Lower lobe of right lung (tissue), 2 donors: ENCODE measurements at places on chromosomes 3 and 15.

GRCh38 chr3:149752788-149753136 is 473 bp upstream of the COMMD2 start:
- H3K4me3 ChIP-seq, result peak overlapping the region; percentile 85
- DNase-seq, result no peak
- peaks cover 31% of the 10 kb centered on the region for H3K36me3 ChIP-seq

DNA sequence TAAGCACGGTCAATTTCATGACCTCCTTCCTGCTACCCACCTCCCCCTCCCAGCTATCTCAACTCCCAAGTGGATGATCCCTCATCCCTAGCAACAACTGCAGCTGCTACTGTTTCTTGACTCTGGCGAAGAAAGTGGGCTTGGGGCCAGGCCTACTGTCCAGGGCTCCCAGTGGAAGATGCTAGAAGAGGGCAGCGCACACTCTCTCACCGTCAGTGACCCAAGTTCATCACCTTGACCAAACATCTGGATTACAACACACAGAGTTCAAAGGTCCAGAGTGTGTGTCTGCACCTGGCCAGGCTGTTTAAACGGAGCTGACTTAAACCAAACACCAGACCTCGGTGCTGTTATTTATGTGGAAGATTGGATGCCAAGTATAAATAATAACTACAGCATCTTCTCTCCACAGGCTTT is 385.6 kb downstream of the SHQ1 start:
- DNase-seq, result no peak
- no peak overlapping the region for H3K4me3 ChIP-seq
- no peaks in the 10 kb centered on the region for H3K36me3 ChIP-seq
- H3K4me1 ChIP-seq, result no peaks in the 10 kb centered on the region
- H3K27ac ChIP-seq, result no peak overlapping the region
- H3K27me3 ChIP-seq, result no peaks in the 10 kb centered on the region

DNA sequence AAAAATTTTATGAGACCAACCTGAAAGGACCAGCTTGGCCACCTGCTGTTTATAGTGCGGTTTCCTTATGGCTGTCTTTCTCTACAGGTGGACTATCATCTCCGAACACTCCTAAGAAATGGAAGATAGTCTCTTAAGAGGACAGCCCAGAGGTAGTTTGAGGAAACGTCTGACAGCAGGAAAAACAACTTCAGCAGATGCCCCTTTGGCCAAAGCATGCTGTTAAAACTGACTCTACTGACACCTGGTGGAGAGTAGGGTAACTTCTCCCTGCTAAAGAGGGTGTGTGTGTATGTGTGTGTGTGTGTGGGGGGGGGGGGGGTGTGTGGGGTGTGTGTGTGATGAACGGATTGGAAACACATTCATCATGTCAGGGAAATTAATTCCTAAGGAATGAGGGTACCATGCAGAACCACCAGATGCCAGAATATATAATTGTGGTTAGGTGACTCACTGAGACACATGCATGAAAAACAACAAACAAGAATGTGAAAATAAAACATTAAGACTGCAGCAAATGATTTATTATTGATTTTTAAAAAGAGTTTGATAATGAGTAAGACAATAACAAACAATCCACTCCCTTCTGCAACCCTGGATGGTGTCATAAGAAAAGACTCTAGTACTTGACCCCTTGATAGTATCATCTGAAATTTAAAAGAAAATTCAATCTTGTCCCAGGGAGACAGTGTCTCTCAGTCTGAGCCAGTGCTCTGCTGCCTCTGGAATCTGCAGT is 256.5 kb downstream of the THRB start:
- H3K4me3 ChIP-seq, result no peak overlapping the region
- H3K4me1 ChIP-seq, result peaks cover 13% of the 10 kb centered on the region
- no peak overlapping the region for H3K27ac ChIP-seq
- no peaks in the 10 kb centered on the region for H3K27me3 ChIP-seq
- H3K36me3 ChIP-seq, result no peaks in the 10 kb centered on the region
- no peak for DNase-seq

GRCh38 chr3:43223670-43224364 is 62.5 kb upstream of the SNRK start:
- H3K4me3 ChIP-seq, result no peak overlapping the region
- no peaks in the 10 kb centered on the region for H3K4me1 ChIP-seq
- DNase-seq, result no peak
- no peaks in the 10 kb centered on the region for H3K27me3 ChIP-seq
- H3K36me3 ChIP-seq, result no peaks in the 10 kb centered on the region

DNA sequence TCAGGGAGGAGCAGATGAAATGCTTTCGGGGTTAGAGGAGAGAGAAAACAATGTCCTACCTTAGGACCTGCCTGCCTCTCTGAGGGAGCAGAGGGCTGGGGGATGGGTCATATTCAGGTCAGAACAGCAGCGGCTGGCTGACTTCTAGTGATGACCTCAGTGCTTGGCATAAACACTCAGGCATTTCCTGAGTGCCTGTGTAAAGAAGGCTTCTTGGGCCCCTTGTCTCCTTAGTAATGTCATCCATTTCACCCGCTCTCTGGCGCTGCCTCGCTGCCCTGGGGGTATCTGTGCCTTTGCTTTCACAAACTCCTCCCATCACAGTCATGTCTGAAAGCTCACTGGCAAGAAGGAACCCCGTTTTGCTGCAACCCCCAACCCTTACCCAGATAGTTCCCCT is 82.9 kb upstream of the GSK3B start:
- H3K36me3 ChIP-seq, result no peaks in the 10 kb centered on the region
- H3K27ac ChIP-seq, result peak overlapping the region; percentile 25
- peaks cover 15% of the 10 kb centered on the region for H3K4me1 ChIP-seq
- peak; percentile 60 for DNase-seq
- no peak overlapping the region for H3K4me3 ChIP-seq

DNA sequence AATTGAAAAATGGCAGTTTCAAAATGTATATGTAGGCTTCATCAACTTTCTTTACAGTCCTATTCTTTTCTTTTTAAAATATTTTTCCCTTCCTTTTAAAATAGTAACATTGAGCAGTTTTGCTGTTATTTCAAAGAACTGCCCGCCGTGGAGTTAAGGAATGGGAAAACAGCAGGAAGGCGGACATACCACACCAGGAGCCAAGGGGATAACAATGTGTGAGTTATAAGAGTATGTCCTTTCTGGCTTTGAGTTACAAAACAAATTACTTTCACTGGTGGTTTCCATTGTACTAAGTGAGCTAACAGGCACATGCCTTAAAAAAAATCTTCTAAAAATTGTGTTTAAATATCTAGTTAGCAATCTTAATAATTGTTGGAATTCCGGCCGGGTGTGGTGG is 37.4 kb upstream of the FBXL22 start:
- no peak overlapping the region for H3K27ac ChIP-seq
- DNase-seq, result no peak
- peaks cover 84% of the 10 kb centered on the region for H3K36me3 ChIP-seq
- no peaks in the 10 kb centered on the region for H3K27me3 ChIP-seq
- H3K4me3 ChIP-seq, result no peak overlapping the region

GRCh38 chr3:4634894-4635293 is 141.7 kb downstream of the ITPR1 start:
- no peak overlapping the region for H3K27ac ChIP-seq
- H3K36me3 ChIP-seq, result peaks cover 12% of the 10 kb centered on the region
- H3K27me3 ChIP-seq, result no peaks in the 10 kb centered on the region
- no peaks in the 10 kb centered on the region for H3K4me1 ChIP-seq
- H3K4me3 ChIP-seq, result no peak overlapping the region

DNA sequence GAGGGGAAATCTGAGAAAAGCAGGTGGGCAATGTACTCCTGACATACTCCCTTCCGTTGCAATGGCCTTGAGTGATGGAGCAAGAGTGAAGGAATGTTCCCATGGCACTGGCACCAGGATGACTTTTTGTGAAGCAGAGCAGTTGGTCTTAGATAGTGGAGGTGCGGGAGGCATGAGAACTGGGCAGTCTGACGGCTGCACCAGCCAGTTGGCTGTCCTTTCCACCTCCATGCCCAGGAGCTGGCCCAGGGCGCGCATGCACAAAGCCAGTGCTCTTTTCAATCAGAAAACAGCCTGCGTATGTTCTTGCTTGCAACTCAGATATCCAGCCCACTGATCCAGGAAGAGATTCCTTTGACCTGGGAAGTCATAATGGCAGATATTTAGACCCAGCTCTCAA is 136.8 kb downstream of the PGPEP1L start:
- DNase-seq, result no peak
- H3K4me1 ChIP-seq, result peaks cover 33% of the 10 kb centered on the region
- no peaks in the 10 kb centered on the region for H3K27me3 ChIP-seq
- H3K4me3 ChIP-seq, result no peak overlapping the region
- no peaks in the 10 kb centered on the region for H3K36me3 ChIP-seq

DNA sequence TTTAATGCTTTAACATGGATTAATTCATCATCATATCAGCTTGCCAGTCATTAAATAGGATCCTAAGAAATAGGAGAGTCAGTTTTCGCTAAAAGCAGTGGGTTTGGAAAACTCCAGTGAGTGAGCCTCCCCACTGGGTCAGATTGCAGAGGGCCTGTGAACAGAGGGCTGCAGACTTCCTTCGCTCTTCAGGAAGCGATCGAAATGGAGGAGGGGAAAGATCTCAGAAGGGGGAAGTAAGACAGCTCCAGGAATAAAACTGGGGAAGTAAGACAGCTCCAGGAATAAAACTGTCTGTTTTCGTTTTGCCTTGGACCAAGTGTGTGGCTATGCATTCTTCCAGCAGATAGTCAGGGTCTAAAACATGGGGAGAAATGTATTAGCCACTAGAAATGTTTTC is 124.8 kb upstream of the C15orf61 start:
- no peak overlapping the region for H3K27ac ChIP-seq
- DNase-seq, result no peak
- no peaks in the 10 kb centered on the region for H3K27me3 ChIP-seq
